ENCODE measurements at places on chromosomes 7 and 10.

DNA sequence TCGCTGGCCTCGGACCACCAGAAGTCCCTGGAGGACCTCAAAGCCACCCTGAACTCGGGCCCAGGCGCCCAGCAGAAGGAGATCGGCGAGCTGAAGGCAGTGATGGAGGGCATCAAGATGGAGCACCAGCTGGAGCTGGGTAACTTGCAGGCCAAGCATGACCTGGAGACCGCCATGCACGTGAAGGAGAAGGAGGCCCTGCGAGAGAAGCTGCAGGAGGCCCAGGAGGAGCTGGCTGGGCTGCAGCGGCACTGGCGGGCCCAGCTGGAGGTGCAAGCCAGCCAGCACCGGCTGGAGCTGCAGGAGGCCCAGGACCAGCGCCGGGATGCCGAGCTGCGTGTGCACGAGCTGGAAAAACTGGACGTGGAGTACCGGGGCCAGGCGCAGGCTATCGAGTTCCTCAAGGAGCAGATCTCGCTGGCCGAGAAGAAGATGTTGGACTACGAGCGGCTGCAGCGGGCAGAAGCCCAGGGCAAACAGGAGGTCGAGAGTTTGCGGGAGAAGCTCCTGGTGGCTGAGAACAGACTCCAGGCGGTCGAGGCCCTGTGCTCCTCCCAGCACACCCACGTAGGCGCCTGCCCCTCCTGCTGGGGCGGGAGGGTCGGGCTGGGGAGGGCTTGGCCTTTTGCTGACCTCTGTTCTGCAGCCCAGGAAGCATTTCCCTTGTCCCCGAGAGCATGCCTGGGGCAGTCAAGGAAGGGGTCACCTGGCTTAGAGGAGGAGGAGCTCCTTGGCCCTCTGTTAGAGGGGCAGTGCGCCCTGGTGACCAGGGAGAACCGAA, 77.3 kb upstream of the GTF2IRD1 start:
- DNase-seq: no peak

GRCh38 chr10:100984672-100985177, 2.6 kb downstream of the MRPL43 start:
- no peak for DNase-seq

- DNase-seq: no peak
Measured at GRCh38 chr7:155201325-155202087, 96.2 kb upstream of the INSIG1 start.

GRCh38 chr10:129097776-129098330, 369.2 kb upstream of the MGMT start:
- DNase-seq: no peak

DNA sequence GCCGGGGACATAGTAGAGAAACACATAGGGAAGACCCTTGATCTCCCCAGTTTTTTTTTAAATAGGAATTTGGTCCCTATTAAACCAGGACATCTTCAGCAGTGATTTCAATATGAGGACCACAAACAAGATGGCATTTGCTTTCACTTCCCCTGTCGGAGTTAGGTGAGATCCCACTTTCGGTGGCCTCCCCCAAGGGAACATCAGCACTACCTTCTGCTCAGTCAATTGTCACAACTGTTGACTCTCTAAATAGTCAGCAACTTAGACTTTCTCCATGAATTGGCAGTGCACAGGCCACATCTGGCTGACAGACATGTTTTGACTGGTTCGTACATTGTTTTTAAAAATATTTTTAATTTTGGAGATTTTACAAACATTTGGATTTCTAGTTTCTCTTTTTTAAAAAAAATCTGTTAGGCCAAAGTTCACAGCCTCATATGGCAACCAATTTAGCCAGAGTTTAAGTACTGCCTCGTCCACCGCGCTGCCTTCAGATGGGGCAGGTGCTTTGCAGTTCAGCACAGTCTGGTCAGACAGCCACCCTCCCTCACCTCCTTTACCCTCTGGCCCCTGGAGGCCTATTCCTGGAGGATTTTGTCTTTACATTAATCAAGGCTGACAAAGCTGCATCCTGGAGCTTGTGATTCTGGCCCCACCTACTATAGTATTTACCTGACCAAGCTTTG, 139.2 kb upstream of the PRR15 start:
- no peak for DNase-seq

GRCh38 chr10:22553452-22553995, 160.9 kb downstream of the PIP4K2A start:
- no peak for DNase-seq

- DNase-seq: no peak
Measured at GRCh38 chr7:37395618-37396259, 52.9 kb downstream of the ELMO1 start.

DNA sequence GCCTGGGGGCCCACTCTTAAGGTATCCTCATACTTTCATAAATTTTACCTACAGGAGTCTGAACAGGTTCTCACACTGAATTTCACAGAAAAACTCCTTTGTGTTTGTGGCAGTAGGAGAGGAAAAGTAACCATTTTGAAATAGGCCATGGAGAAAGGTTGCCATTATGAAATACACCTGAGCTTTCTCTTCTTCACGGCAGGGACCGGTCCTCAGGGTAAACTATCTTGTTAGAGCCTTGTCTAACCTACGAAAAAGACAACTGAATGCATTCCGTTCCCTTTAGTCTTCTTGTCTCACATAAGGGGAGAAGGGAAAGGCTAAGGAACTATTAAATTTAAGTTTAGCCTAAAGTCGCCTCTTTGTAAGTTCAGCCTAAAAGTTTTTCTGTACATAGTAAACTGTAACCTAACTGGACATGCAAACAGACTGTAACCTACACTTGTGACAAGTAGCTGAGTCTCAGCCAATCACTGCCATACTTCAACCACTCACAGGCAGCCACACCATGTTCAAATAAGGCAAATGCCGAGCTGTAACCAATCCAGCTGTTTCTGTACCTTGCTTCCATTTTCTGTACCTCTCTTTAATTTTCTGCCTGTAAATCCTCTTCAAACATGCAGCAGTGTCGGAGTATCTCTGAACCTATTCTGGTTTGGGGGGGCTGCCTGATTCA, 14.2 kb upstream of the RNF32 start:
- no peak for DNase-seq

DNA sequence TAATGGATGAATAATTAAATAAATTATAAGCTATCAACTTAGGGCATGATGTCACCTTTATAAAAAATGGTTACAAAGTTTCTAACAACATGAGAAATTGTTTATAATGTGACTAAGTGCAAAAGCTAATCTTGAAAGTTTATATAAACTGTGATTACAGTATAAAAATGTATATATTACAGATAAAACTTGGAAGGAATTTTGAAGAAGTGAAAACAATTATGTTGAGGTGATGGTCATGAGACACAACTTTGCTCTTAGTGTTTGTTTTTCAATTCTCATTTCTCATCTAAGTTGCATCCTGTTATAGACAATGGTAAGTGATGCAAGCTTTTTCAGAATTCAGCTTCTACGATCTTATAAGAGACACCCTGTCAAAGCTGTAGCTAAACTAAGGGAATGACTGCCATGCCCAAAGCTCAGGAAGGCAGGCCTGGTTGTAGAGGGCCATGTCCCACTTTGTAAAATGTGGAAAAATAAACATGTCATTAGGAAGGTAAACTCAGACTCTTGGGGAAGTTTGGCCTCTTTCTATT, 23.9 kb downstream of the MACC1 start:
- no peak for DNase-seq

GRCh38 chr10:4687397-4687796, 138.6 kb upstream of the AKR1E2 start:
- DNase-seq: no peak

All from CD4-positive, alpha-beta T cell treated with Interleukin-17A for 4 hours (primary cell).